ENCODE measurements at places on chromosomes 11 and 22.

DNA sequence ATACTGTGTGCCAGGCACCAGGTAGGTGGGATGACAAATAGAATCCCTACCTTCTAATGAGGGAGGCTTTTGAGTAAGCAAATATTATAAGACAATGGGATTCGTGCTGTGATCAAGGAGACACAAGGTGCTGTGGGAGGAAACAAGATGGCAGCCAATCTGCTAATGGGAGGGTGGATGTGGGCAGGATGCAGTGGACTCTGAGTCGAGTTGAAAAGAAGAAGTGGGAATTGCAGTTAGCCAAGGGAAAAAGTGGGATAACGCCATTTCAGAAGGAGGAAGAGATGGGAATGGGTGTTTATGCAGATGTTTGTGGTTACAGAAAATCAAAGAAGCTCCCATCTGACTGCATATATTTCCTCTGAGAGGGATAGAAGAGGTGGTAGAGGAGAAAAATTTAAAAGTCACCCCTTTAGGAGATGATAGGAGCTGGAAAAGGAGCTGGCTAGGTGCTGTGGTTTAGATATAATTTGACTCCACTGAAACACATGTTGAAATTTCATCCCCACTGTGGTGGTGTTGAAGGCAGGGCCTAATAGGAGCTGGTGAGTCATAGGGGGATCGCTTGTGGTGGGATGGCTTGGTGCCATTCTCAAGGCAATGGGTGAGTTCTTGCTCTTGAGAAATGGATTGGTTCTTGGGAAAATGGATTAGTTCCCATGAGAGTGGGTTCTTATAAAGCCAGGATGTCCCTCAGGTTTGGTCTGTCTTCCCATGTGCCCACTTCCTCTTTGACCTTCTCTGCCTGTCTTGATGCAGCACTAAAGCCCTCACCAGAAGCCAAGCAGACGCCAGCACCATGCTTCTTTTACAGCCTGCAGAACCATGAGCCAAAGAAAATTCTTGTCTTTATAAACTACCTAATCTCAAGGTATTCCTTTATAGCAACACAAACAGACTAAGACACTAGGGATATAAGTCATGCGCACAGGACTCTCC is 30.0 kb upstream of the POU2AF1 start:
- no peaks in the 10 kb centered on the region for H3K4me1 ChIP-seq
- no peaks in the 10 kb centered on the region for H3K36me3 ChIP-seq
- no peaks in the 10 kb centered on the region for H3K27me3 ChIP-seq
- no peak overlapping the region for H3K4me3 ChIP-seq
- DNase-seq: no peak
- no peak overlapping the region for H3K27ac ChIP-seq

- no peak overlapping the region for H3K4me3 ChIP-seq
- no peaks in the 10 kb centered on the region for H3K27me3 ChIP-seq
- no peak overlapping the region for H3K27ac ChIP-seq
- no peaks in the 10 kb centered on the region for H3K36me3 ChIP-seq
- DNase-seq: no peak
Measured at GRCh38 chr11:131682373-131683015, 312.1 kb downstream of the NTM start.

- H3K4me3 ChIP-seq: no peak overlapping the region
- DNase-seq: no peak
- no peak overlapping the region for H3K27ac ChIP-seq
- H3K36me3 ChIP-seq: peaks cover 17% of the 10 kb centered on the region
- no peaks in the 10 kb centered on the region for H3K27me3 ChIP-seq
- peaks cover 17% of the 10 kb centered on the region for H3K4me1 ChIP-seq
Measured at GRCh38 chr11:118398791-118399559, 2.4 kb upstream of the ATP5MG start.

DNA sequence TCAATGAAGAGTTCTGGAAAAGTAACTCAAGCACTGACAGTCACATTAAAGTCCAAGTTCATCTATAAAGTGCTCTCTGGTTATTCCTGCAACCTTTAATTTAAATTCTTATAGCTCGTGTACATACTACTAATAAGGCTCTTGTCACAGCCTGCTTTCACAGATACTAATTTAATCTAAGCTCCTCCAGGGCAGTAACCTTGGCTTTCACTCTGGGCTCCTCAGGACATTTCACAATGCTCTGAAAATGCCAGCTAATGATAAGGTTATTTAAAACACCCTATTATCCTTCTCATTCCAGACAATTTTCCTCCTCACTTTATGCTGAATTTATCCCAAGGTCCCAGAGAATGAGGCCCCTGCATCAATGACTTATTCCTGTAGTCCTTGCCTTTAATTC is 242.7 kb upstream of the CCDC90B start:
- H3K27me3 ChIP-seq: no peaks in the 10 kb centered on the region
- DNase-seq: no peak
- no peak overlapping the region for H3K4me3 ChIP-seq

DNA sequence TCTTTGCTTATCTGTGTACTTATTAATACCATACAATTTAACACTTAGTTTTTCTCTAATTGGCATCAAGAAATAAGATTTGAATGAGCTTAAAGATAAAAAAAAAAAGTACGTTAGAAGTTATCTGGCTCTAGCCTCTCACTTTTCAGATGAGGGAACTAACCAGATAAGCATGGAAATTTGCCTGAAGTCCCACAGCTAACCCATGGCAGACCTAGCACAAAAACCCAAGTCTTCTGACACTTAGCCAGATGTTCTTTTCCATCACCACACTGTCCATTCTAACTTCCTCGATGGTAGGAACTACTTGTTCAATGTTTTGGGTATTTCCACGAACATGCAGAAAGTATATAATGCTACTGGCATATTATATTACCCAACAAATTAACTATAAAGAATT is 7.4 kb upstream of the SOX6 start:
- H3K27me3 ChIP-seq: no peaks in the 10 kb centered on the region
- H3K4me1 ChIP-seq: no peaks in the 10 kb centered on the region
- H3K27ac ChIP-seq: no peak overlapping the region
- H3K4me3 ChIP-seq: no peak overlapping the region
- no peak for DNase-seq

GRCh38 chr11:56659755-56660154 is 3.7 kb upstream of the OR5AR1 start:
- no peak overlapping the region for H3K4me3 ChIP-seq
- no peaks in the 10 kb centered on the region for H3K27me3 ChIP-seq
- H3K36me3 ChIP-seq: no peaks in the 10 kb centered on the region
- no peak overlapping the region for H3K27ac ChIP-seq
- no peaks in the 10 kb centered on the region for H3K4me1 ChIP-seq
- no peak for DNase-seq
